Islet precursor cell (in vitro differentiated cells): ENCODE measurements at places on chromosomes 3 and 15.

- DNase-seq, result no peak
Measured at GRCh38 chr3:6119367-6119766, 741.5 kb upstream of the GRM7 start.

- DNase-seq, result no peak
Measured at GRCh38 chr3:81218023-81218422, 543.4 kb downstream of the GBE1 start.

DNA sequence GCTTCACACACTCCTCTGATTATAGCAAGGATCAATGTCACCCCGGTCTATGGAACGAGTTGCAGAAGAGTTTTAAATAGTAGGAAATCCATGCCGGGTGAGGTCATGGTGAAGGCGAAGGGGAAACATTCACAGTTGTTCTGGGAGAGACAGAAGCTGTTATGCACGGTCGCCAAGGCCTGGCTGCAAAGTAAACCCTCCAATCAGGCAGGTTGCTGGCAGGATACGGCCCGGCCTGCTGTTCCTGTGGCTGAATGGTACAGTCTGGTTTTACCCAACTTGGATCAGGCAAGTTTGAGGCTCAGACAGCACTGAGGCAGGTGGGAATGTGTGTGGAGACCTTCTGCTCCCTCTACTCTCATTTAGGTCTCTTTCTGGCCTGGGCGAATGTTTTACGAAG, 45.3 kb upstream of the ATP2B2 start:
- peak; percentile 45 for DNase-seq

GRCh38 chr3:71305231-71306206, 278.0 kb downstream of the FOXP1 start:
- DNase-seq, result peak; percentile 72

GRCh38 chr15:101275018-101275417, 2.3 kb downstream of the SELENOS start:
- DNase-seq, result no peak

- peak; percentile 54 for DNase-seq
Measured at GRCh38 chr3:112117841-112118571, 15.0 kb downstream of the GCSAM start.

DNA sequence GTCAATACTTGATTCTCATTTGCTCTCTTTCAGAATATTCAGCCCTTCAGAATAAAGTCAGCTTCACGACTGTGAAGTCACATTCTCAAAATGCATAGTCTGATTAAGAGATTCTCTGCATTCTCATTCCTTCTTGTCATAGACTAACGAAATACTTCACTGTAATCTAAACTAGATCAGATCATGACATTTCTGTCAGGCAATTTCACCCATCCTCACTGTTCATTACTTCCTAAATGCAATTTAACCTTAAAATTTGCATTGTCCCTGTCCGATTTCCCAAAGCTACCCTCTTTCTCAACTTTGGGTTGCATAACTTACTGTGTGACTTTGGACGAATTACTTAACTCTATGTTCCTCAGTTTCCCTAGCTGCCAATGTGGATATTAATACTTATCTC, 6.2 kb downstream of the RPL22L1 start:
- DNase-seq, result no peak

DNA sequence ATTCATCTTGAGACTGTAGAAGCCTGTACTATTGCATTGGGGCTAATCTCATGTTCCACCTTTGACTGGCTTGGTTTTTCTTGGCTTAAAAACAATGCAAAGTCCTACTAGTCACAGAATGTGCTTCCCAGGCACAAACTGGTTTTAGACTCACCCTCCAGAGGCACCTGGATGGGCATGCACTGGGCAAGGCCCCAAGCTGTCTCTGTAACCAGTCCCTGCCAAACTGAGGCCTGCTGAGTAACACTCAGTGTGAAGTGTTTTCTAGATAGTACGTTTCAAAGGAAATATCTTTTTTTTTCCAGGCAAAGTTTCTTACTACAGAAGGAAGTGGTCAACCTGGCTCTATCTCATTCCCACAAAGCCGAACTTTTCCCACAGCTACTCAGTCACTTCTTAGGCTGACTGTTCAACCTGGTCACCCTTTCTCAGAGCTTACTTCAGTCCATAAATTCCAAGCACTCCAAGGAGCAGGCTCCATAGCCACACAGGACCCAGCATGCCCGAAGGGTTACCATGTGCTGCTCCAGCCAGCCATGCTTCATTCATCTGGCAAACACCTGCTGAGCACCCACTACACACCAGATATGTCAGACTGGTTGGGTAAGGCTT, 57.4 kb downstream of the NPTN start:
- DNase-seq, result no peak

DNA sequence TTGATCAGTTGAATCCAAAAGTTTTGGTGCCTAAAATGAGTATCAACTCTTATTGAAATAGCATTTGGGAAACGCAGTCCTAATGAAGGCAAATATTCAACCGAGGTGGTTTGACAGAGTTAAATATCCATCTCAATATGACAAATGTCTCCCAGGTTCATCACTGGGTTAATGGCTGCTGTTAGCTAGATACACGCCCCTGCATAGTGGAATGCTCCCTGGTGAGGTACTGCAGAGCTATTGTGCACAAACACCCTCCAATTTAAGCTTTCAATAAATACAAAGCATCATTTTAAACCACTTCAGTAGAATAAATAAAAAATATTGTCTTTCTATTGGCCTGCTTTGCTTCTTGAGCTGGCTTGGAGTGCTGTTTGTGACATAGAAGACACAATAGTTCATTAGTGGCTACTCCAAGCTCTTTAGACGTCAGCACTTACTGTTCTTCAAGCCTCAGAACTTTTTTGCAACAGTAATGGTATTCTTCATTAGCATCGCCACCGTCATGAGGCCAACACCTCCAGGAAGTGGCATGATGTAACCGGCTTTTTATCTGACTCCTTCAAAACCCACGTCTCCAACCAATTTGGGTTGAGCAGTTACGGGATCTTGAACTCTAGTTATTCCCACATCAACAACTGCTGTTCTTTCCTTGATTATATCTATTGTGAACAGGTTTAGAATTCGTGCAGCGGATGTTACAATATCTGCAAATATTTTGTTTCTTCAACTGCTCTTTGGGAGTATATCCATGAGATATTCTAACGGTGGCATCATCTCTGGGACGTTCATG, 1159.6 kb upstream of the EPHA6 start:
- DNase-seq, result no peak

GRCh38 chr3:123061856-123062255, 5.0 kb upstream of the PDIA5 start:
- DNase-seq, result peak; percentile 22

- DNase-seq, result peak; percentile 81
Measured at GRCh38 chr15:92521624-92522008, 127.9 kb downstream of the ST8SIA2 start.

DNA sequence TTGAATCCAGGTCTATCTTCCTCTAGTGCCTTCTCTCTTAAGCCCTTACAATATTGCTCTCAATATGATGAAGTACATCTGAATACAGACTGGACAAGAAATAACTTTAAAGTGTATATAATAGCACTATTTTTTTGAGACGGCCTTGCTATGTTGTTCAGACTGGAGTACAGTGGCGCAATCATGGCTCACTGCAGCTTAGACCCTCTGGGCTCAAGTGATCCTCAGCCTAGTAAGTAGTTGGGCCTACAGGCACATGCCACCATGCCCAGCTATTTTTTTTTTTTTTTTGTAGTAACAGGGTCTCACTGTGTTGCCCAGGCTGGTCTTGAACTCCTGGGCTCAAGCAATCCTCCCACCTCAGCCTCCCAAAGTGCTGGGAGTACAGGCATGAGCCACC, 53.6 kb downstream of the MAP3K13 start:
- DNase-seq, result no peak

DNA sequence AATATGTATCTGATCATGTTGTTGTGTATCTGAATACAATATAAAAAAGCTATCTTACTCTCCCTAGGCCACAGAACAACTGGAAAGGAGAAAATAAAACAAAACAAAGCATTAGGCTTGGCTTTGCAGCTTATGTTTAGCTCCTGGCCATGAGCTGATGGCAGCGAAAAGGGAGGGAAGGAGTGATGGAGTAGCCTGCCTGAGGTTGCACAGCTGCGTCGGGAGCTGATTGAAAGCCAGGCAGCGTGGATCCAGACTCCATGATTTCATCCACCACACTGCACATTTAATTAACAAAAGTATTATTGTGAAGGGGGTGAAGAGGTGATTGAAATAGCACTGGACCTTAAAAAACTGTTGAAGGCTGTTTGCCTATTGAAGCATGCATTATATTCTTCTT, 212.2 kb downstream of the GABRG3 start:
- DNase-seq, result no peak

DNA sequence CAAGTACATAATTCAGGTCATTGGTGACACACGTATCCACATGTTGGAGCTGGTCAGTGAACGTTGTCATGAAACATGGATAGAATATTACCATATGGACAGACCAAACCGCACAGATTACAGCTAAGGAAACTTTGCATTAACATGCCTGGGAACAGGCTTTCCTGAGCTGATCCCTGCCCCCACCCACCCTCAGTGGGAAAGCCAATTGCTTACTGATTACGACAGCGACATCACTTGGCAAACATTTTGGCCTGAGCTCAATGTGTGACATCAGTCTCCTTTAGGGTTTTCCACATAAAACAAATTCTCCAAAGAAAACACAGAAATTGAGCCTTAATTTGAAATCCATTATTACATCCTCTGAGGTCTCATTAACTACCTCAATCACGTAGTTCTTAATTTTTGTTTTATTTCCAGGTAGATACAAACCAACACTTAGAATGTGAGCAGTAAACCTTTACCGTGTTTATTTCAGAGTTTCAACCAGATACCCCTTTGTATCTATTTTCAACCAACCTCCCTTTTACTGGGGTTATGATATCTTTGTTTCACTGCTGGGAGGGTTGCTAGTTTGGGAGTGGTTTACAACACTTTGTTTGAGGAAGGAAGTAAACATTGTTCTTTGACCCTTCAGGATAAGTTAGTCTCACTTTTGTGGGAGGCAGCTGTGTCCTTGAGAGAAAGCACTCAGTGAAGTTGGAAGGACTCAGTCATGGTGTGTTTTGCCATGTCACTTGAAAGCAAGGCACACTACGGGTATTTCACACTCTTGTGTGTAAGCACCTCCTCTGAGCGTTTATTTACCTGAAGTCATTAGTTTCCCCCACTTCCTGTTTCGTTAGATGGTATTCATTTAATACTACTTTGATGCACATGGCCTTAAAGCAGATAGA, 103.1 kb downstream of the CMSS1 start:
- peak; percentile 70 for DNase-seq

DNA sequence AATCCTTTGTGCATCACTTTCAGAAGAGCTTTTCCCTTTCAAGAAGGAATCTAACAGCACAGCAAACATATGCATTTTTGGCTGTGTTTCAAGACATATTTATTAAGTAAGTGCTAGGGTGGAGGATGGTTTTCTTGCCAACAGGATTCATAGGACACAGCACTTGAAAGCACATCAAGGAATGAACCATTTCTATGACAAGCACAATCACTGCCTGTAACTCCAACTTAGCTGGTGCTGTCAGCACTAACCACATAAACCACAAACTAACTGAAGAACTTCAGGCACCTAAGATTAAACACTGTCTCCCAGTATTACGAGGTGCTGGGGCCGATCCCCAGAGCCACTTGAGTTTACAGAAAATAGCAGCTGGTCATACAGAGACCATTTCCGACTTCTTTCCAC, 35.4 kb upstream of the SPRED1 start:
- DNase-seq, result peak; percentile 76

- DNase-seq, result no peak
Measured at GRCh38 chr3:149450281-149450680, 24.2 kb upstream of the TM4SF4 start.

DNA sequence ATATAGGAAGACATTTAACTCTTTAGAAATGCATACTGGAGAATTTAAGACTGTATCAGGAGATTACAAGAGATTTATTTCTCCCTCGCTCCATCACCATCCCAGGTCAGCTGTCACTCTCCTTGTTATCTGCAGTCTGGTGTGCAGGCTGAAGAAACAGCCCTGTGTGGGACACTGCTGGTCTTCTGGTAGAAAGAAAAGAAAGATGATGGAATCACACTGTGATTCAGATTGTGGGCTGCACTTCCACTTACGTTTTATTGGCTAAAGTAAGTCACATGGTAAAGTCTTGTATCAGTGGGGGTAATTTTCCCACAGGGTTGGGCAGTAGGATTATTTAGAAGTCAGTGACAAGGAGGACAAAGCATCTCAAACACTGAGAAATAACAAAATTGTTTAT, 18.1 kb upstream of the ATP1B3 start:
- no peak for DNase-seq

DNA sequence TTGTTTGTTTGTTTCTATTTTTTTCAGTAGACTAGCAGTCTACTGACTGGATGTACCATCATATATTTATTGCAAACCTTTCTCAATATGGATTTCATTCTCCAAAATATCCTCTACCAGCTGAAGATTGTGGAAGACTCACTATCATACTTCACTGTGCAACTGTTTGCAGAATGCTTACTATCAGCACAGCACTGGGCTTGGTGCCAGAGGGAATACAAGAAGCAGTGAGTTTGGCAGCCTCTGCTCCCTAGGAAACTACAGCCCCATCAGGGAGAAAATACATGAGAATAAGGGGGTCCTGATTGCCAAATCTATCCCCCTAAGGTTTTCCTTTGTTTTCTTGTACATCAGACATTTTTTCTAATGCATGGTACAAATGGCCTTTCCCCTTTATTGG, 27.5 kb downstream of the AQP9 start:
- no peak for DNase-seq

GRCh38 chr3:15064299-15064834, 748 bp downstream of the MRPS25 start:
- peak; percentile 66 for DNase-seq

GRCh38 chr3:58792921-58793451, 126.4 kb upstream of the FAM3D start:
- no peak for DNase-seq

DNA sequence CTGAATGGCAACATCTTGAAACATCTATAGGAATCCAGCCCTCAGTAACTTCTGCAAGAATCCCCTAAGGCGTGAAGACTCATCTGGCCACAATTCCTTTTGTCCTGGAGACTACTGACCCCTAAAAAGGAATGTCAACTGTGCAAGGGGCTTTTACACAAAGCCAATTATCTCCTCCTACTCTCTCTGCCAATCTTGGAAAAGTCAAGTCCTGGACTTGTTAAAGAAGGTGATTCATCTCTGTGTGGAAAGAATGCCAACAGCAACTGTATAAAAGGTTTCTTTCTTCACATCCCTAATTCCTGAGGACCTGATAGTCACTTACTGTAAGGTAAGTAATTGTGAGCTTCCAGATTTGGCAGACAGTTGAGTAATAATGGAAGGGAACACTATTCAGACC, 22.3 kb downstream of the THRB start:
- DNase-seq, result peak; percentile 90

DNA sequence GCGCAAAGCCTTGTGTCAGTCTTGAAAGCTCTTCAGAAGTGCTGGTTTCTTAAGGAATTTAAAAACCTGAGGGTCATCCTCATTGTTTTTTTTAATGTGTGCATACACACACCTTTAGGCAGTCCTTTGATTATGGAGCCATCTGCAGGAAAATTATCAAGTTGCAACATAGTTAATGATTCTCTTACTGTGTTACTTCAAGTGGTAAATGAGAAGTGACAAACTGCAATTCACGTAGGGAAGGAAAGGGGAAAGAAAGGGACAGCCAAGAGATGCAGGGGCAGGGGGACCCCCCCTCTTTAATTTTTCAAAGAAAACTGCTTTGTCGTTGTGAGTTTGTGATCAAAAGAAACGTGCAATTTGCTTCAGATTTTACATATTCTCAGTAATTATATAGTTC, 162.4 kb upstream of the CGNL1 start:
- DNase-seq, result no peak
